Central memory CD8-positive, alpha-beta T cell (primary cell): ENCODE measurements at places on chromosomes 7 and 10.

- no peak for DNase-seq
Measured at GRCh38 chr10:51030480-51030879, 43.8 kb upstream of the PRKG1 start.

- DNase-seq: no peak
Measured at GRCh38 chr7:38905056-38905759, 3.8 kb downstream of the VPS41 start.

- no peak for DNase-seq
Measured at GRCh38 chr10:53886325-53887300, 914.4 kb downstream of the PCDH15 start.

GRCh38 chr7:18425838-18426445, 69.6 kb upstream of the HDAC9 start:
- DNase-seq: no peak

GRCh38 chr7:141731476-141732149, 6.5 kb upstream of the SSBP1 start:
- DNase-seq: no peak

DNA sequence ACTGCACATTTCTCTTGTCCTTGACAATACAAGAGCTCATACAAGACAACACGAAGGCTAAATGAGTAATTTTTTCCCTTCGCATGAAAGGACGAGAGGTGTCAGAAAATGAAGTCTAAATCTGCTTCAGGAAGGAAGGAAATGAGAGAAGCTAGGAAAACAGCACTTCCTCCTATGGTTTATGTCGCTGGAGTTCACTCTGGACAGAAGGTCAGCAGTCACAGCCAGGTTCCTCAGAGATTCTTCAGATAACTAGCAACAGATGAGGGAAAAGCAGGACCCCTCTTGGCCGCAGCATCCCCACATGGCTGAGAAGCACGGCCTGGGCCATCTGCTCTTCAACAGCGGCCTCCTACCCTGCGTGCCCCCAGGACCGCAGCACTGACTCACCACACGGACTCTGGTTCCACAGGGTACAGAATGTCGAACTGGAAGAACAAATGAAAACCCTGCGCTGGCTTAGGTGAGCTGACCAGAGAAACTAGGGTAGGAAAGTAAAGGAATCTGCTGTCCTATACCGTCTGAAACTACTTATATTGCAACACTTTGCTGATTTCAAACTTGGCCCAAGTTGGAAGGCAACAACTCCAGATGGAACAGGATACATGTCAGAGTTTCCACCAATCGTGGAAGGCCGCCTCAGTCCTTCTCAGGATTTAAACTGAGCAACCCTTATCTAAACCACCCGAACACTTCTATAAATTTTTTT, 26.3 kb downstream of the DNMBP start:
- no peak for DNase-seq

- DNase-seq: no peak
Measured at GRCh38 chr10:119449760-119450461, 92.6 kb downstream of the RGS10 start.
